ENCODE measurements at places on chromosomes 2 and 18. TPM values are rescaled to one million over a fixed set of nuclear protein-coding genes. Genes with fewer than 3 reads are reported as not detected.

The TEX44 gene
- total RNA-seq, result not detected

The MAP3K19 gene
- not detected for total RNA-seq

The CPO gene
- total RNA-seq, result not detected

The CXCR1 gene
- total RNA-seq, result not detected

The TMEFF2 gene
- not detected for total RNA-seq

DNA sequence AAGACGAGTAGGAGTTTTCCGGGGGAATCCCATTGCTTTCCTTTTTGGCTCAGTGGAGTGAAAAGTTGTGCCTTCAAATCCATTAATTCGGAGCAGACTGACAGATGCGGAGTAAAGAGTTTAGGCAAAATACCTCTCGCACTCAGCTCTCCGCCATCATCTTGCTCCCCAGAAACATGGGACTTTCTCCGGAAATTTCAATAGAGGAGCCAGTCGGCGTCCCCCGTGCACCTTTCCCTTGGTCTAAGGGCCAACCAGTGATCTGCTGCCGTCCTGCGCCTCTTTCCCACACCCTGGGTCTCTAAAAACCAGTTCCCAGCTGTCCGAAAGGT is 318 bp downstream of the TYW5 start:
- H3K4me3 ChIP-seq, result peak overlapping the region; percentile 98
- peak overlapping the region; percentile 92 for H3K27ac ChIP-seq
- DNase-seq, result no peak
- peaks cover 13% of the 10 kb centered on the region for H3K36me3 ChIP-seq
- no peaks in the 10 kb centered on the region for H3K27me3 ChIP-seq

DNA sequence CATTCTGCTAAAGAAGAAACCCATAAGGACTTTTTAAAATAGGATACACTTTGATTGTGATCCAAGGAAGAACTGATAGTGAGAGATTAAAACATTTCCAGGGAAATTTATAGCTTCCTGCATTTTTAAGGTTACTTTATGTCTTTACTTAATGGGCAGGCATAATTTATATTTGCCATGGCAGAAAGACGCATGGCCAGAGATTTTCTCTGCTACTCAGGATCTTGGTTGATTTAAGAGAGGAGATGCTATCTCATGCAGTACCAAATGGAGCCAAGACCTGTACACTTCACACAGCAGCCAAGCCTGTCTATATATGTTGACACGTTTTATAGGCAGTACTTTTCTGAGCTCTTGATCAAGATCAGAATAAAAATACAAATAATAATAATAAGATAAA is 60.9 kb upstream of the NT5C1B start:
- H3K27ac ChIP-seq, result no peak overlapping the region
- no peaks in the 10 kb centered on the region for H3K4me1 ChIP-seq
- no peak for DNase-seq
- H3K36me3 ChIP-seq, result peaks cover 14% of the 10 kb centered on the region

- no peaks in the 10 kb centered on the region for H3K36me3 ChIP-seq
- no peak overlapping the region for H3K4me3 ChIP-seq
- no peaks in the 10 kb centered on the region for H3K27me3 ChIP-seq
- no peaks in the 10 kb centered on the region for H3K4me1 ChIP-seq
- no peak overlapping the region for H3K27ac ChIP-seq
These were observed 648.5 kb downstream of the CPS1 start for GRCh38 chr2:211204902-211205301.

DNA sequence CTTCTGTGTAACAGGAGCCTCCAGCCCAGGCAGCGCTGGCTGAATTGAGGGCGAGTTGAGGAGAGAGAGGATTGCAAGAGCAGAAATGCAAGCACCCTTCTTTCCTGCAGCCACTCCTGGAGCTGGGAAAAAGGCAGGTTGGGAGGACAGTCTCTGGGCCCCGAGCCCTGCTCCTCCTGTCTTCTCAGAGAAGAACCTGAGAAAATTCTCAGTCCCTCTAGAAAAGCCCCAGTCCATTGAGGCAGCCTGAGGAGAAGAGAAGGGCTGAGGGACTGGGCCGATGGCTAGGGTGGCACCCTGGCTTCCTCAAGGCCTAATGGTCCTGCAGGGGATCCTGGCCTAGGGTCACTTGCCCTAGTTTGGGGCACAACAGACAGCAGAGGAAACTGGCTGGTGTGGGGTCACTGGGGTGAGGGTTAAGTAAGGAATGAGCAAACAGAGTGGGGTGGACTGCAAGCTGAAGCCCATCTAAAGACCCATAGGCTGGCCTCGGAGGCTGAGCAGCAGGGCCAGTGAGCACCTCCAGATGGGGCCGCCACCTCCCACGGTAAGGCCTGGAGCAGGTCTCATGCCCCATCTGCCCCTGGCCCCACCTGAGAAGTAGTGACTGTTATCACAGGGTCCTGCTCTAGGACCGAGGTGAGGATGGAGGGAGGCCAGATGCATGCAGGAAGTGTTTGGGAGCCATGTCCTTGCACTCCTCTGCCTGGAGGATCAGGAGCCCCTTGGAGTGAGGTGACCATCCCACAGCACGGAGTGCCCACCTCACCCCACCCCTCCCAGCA is 12.4 kb downstream of the CIB4 start:
- DNase-seq, result no peak
- H3K27me3 ChIP-seq, result peaks cover 3% of the 10 kb centered on the region
- H3K4me1 ChIP-seq, result no peaks in the 10 kb centered on the region
- H3K36me3 ChIP-seq, result no peaks in the 10 kb centered on the region
- no peak overlapping the region for H3K27ac ChIP-seq

DNA sequence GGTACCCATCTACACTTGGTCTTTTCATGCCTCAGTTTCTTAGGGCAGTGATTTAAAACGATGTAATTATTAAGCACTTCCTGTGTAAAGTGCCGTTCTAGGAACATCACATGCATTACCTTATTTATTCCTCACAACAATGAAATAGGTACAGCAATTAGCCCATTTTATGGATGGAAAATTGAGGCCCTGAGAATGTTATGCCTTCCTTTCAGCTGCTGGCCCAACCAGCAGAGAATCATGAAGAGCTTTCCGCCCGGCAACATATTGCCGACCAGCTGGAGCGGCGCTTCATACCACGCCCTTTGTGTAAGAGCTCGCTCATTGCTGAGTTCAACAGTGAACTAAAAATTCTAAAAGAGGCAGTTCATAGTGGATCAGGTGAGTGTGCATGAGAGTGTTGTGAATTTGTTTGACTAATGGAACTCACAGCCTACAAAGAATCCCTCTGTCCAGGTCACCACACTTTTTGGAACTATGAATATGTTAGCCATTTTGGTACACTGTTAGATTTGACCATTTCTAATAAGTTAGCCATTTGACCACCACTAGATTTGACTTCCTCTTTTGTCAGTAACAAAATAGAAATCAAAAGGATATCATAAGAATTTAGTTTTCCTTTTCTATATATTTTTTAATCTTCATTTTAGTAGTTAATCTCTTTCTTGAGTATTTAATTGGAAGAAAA is 25.6 kb upstream of the RPE start:
- no peaks in the 10 kb centered on the region for H3K27me3 ChIP-seq
- no peak for DNase-seq
- H3K27ac ChIP-seq, result no peak overlapping the region
- no peaks in the 10 kb centered on the region for H3K4me1 ChIP-seq

DNA sequence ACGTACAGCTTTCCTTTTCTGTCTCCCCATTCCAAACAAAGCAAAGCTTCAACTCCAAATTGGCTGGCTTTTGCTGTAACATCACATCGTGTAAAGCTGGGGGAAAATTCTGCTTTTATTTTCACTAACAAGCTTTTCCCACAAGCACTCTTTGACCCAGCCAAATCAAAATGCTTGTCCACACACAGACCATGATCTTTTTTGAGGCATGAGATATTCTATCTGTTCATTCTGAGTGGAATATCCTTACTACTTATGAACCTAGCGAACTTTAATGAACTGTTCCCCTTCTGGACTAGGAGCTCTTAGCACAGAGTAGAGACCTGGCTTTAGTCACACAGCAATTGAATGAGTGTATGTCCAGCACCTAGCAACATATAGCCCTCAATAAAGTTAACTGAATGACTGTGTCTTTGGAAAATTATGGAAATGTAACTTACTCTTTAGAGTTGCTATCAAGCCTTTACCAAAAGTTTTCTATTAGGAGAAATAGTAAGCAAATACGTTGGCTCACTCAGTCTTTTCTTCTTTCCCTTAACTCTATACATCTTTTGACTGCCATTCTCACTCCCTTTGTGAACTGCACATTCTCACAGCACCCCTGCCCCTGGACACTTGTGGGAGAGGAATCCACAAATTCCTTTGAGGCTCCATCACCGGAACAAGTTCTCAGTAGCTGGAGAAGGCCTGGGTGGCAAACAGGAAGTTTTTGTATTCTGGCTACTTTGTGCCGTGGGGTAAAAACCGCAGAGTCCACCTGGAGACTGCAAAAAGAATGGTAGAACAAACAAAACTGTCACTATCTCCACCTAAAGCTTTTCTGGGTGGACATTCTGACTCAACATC is 1.3 kb upstream of the UBE2E3 start:
- peaks cover 27% of the 10 kb centered on the region for H3K4me1 ChIP-seq
- peak overlapping the region; percentile 72 for H3K4me3 ChIP-seq
- DNase-seq, result no peak
- peaks cover 10% of the 10 kb centered on the region for H3K36me3 ChIP-seq
- peak overlapping the region; percentile 0 for H3K27ac ChIP-seq

DNA sequence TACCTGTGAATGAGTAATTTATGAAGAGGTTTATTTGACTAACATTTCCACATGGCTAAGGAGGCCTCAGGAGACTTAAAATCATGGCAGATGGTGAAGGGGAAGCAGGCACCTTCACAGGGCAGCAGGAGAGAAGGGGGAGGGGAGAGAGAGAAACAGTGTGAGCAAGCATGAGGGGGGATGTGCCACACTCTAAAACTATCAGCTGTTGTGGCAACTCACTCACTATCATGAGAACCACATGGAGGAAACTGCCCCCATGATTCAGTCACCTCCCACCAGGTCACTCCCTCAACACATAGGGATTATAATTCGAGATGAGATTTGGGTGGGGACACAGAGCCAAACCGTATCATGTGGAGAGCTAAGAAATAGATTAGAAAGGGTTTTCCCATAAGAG is 309.0 kb downstream of the RDH14 start:
- no peaks in the 10 kb centered on the region for H3K27me3 ChIP-seq
- H3K27ac ChIP-seq, result no peak overlapping the region
- H3K4me3 ChIP-seq, result no peak overlapping the region
- DNase-seq, result no peak
- no peaks in the 10 kb centered on the region for H3K36me3 ChIP-seq

DNA sequence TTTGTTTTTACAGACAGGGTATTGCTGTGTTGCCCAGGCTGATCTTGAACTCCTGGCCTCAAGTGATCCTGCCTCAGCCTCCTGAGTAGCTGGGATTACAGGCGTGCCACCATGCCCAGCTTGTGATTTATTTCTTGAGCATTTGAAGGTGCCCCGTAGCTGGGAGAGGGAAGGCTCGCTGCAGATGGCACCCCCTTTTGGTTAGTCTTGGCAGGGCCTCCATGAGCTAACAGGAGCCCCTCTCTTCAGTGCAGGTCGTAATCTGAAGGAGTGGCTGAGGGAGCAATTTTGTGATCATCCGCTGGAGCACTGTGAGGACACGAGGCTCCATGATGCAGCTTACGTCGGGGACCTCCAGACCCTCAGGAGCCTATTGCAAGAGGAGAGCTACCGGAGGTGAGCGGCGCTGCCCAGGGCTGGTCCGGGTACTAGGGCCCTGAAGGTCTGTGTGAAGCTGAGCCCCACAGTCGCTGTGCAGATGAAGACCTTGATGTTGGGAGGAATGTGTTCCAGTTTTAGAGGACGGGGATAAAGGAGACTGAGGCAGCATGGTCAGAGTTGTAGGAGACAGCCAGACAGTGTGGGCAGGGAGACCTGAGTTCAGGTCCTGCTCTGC is 6.7 kb downstream of the ASB1 start:
- no peak overlapping the region for H3K4me3 ChIP-seq
- H3K36me3 ChIP-seq, result peaks cover 52% of the 10 kb centered on the region
- no peak for DNase-seq
- H3K27me3 ChIP-seq, result no peaks in the 10 kb centered on the region
- H3K27ac ChIP-seq, result no peak overlapping the region

DNA sequence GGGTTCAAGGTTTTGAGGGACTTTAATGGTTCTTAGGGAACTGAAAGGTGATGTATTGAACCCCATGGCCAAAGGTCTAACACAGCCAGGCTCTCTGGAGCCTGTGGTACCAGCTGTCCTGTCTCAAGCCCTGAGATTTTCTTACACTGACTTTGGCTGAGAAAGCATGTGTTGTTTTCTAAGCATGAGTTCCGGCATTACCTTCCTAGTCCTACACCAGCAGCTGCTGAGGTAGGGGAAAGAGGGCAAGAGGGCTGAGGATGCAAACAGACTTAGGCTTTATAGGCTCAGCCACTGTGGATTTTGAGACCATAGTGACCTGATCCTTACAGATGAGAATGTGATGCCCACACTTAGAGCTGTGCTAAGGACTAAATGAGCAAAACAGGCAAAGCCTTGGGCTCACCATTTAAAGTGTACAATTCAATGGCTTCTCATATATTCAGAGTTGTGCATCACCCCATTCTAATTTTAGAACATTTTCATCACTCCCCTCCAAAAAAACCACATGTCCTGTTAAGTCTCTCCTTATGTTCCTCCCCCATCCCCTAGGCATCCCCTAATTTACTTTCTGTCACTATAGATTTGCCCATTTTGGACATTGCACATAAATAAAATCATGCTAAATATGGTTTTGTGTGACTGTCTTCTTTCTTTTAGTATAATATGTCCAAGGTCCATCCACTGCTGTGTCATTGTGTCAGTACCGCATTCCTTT is 99.7 kb upstream of the OTOS start:
- H3K36me3 ChIP-seq, result no peaks in the 10 kb centered on the region
- H3K4me1 ChIP-seq, result no peaks in the 10 kb centered on the region
- no peaks in the 10 kb centered on the region for H3K27me3 ChIP-seq
- H3K27ac ChIP-seq, result no peak overlapping the region
- no peak for DNase-seq

- H3K27me3 ChIP-seq, result no peaks in the 10 kb centered on the region
- no peak overlapping the region for H3K4me3 ChIP-seq
- H3K27ac ChIP-seq, result peak overlapping the region; percentile 59
- H3K4me1 ChIP-seq, result peaks cover 38% of the 10 kb centered on the region
- H3K36me3 ChIP-seq, result no peaks in the 10 kb centered on the region
These were observed 583 bp downstream of the CERS6 start for GRCh38 chr2:168456521-168457189.

GRCh38 chr2:107809835-107810234 is 16.9 kb upstream of the RGPD4 start:
- no peaks in the 10 kb centered on the region for H3K36me3 ChIP-seq
- H3K27ac ChIP-seq, result no peak overlapping the region
- no peak for DNase-seq
- no peaks in the 10 kb centered on the region for H3K27me3 ChIP-seq
- H3K4me3 ChIP-seq, result no peak overlapping the region
